Activated naive CD4-positive, alpha-beta T cell treated with anti-CD3 and anti-CD28 coated beads, Interleukin-2, amount 50 U/mL, for 72 hours (primary cell): ENCODE measurements at places on chromosomes 16 and 17. TPM values are rescaled to one million over a fixed set of nuclear protein-coding genes. Genes with fewer than 3 reads are reported as not detected.

MGAT5B gene
- not detected for total RNA-seq

DNA sequence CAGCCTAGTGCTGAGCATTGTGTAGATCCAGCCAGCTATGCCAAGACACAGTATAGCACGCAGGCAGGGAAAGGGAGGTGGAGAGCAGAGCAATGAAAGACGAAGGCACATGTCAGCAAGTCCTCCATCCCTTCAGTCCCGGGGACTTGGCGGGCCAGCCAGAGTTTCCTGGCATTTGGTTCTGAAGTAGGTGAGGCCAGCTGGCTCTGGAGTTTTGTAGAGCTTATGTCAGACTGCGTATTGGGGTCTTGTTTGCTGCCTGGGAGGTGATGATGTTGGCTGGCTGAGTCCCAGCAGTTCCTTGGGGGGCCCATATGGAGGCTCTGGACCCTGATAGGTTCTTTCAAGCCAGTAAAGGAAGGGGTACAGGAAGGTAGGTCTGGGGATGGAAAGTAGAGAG is 55.7 kb upstream of the AKTIP start:
- DNase-seq: no peak

- no peak for DNase-seq
Measured at GRCh38 chr17:71548540-71549190, 572.2 kb upstream of the SOX9 start.

DNA sequence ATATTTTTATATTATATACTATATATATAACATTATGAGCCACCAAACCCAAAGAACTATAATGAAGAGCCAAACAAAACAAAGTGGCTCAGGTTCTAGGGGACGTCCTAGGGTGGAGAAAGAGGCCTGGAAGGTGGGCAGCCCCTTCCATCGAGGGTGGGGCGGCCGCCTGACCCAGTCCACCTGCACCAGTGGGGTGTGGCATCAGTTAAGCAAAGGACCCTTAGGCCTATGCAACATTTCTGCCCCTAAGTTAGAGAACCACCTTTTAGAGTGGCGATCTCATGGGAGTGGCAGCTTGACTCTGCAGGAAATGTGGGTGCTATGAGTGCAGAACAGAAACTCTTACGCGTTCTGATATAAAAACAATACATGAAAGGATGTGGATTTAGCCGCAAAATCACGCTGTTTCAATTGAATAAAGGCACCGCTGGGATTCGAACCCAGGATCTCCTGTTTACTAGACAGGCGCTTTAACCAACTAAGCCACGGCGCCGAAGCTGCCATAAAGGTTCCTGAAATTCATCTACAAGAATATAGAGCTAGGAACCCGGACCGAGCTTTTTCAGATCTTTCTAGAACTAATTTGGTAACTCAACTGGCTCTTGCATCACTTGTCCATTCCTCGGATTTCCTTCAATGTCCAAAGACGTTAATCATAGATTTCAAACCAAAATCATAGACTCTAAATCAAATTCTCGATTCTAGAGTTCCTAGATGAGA is 15.6 kb upstream of the AURKB start:
- DNase-seq: peak; percentile 75

CHST4 gene
- total RNA-seq: not detected

- DNase-seq: no peak
Measured at GRCh38 chr16:57606147-57606846, 22.1 kb upstream of the ADGRG1 start.
